ENCODE measurements at places on chromosomes 7 and 10.
A peak's percentile ranks its signal among the peaks of the same experiment; 100 is the strongest.

DNA sequence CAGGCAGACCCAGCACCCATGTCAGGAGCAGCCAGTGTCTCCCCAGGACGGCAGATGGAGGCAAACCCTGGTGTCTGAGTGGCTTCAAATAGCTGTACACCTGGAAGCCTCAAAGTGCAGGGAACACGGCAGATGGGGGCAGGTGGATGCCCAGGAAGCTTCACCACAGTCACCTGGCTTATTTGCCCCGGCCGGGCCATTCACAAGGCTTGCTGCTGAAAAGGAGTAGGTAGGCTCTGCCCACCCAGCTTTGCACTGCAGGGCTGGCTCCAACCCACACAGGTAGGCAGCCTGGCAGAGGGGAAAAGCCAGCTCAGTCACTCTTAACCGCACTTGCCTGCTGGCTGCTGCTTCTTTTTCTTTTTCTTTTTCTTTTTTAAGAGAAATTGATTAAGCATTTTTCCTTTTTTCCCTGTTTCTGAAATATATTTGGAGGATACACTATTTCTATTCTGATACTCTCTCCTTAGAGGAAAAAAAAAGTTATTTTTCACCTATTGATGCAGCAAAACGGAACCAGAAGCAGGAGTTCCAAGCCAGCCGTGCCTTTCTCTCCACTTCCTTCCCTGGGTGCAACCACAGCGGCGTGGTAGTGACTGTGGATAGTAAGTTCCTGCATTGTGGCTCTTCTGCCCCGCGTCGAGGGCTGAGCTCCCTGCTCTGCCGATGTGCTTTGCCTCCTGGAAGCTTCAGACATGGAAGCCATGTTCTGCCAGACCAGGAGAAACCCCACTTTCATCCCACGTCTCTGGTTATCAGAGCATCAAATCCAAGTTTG lies 118.3 kb downstream of the KLF6 start:
- DNase-seq: peak; percentile 90

DNA sequence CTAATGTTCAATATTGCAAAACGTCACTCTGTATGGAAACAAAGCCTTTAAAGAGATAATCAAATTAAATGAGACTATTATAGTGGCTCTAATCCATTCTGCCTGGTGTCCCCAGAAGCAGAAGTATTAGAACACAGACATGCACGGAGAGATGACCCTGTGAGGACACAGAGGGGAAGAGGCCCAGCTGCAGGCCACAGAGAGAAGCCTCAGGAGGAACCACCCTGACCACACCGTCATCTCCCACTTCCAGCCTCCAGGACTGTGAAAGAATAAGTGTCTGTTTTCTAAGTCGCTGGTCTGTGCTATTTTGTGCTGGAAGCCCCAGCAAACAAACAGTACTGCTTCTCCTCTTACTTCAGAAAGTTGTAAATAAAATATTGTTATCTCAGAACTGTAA lies 283.5 kb upstream of the ADARB2 start:
- no peak for DNase-seq

DNA sequence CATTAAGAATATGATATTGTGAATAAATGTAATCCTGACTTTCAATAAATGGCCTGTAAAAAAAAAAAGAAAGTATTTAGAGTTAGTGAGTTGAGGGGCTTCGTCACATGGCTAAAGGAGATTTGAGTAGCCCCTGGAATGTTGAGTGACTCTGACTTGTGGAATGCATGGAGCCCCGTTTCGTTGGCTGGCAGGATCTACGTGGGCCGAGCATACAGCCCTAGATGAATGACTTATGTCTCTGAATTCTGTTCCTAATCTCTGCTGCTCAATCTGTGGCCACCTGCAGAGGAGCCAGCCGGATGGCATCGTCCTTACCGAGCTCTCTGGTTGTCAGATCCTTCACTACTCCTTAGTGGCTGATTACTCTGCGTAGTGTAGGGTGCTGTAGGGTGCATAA lies 155.7 kb downstream of the MGMT start:
- no peak for DNase-seq

DNA sequence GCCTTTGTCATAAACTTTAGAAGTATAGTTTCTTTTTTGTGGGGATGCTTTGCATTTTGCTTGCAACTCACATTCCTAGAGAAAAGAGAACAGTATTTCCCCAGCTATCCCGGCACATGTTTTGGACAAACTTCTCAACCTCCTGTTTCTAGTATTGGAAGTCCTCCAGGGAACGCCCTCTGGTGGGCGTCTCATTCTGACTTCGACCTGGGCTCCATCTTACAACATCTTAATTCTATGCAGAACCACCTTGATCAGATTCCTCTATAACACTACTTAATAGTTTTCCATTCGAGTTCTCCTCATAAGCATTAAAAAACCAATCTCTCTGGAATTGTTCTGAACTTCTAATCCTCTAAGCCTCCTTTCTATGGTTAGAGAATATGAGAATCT lies 139.5 kb upstream of the FZD8 start:
- no peak for DNase-seq

GRCh38 chr10:102602272-102603045 lies 41.8 kb upstream of the TRIM8 start:
- no peak for DNase-seq

GRCh38 chr10:6144406-6145165 lies 55.8 kb downstream of the RBM17 start:
- DNase-seq: peak; percentile 99

- no peak for DNase-seq
Observed at GRCh38 chr10:75995041-75995430, 563.6 kb downstream of the LRMDA start.

GRCh38 chr10:24862589-24862988 lies 89.8 kb downstream of the PRTFDC1 start:
- no peak for DNase-seq

- DNase-seq: no peak
Observed at GRCh38 chr10:100506596-100507356, 12.9 kb downstream of the SEC31B start.

DNA sequence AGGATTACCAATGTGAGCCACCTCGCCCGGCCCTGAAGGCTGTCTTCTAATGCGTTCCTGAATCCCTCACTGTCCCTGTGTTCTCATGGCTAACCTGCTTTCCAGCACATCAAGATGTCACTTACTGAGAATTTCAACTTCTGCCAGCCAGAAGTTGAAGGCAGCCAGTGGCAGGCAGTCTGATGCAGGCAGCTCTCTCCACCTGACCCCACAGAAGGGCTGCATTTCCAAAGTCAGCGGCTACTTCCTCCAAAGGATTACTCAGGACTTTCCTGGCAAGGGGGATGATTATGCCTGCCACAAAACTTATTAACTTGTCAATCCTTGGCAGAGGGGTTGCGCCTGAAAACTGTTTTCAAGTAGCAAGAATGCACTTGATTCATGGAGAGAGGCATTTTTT lies 1219.4 kb downstream of the TYW1 start:
- peak; percentile 28 for DNase-seq

GRCh38 chr7:149605696-149606095 lies 108.1 kb upstream of the ZNF746 start:
- DNase-seq: no peak

DNA sequence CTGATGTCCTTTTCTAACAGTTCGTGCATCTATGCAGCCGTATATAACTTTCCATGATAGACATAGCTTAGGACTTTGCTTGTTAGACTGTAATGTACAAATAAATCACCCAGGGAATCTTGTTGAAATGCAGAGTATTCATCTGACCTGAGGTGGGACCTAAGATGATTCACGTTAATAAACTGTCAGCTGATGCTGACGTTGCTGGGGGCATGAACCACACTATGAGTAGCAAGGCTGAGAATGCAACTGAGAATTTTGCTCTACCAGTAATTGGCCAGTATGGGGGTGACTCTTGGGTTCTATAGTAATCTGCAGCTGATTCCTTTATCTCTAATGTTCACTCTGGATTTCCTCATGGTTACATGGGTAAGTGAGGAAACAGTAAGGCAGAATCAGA lies 130.1 kb upstream of the MALRD1 start:
- DNase-seq: no peak

GRCh38 chr7:150421831-150422230 lies 28.6 kb upstream of the GIMAP8 start:
- no peak for DNase-seq

DNA sequence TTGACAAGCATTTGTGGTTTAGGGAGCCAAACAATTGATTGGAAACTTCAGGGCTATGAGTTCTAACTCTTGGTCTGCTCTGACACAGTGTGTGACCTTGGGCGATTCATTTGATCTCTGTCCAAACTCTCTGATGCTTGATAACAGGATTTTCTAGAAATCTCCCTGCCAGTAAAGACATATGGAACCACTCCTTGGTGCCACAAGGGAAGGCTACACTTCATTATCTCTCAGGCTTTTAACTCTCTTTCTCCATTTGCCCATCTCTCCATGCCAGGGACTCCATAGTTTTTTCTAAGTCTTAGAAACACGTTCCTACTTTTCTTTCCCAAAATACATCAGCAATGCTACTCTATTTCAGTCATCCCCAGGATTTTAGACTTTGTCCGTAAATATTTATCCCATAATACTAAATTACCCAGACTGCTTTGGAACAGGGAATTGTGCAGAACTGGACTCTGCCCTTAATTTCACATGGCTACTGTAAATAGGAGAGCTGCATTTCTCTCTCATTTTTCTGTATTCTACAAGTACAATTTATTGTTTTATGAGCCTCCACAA lies 488.2 kb downstream of the SUGCT start:
- no peak for DNase-seq

- DNase-seq: no peak
Observed at GRCh38 chr10:18608596-18608995, 42.8 kb downstream of the NSUN6 start.

Measured in spleen (tissue), 13 donors.